Pons (tissue), 1 donor: ENCODE measurements at places on chromosomes 16 and 17.
A peak's percentile ranks its signal among the peaks of the same experiment; 100 is the strongest.

DNA sequence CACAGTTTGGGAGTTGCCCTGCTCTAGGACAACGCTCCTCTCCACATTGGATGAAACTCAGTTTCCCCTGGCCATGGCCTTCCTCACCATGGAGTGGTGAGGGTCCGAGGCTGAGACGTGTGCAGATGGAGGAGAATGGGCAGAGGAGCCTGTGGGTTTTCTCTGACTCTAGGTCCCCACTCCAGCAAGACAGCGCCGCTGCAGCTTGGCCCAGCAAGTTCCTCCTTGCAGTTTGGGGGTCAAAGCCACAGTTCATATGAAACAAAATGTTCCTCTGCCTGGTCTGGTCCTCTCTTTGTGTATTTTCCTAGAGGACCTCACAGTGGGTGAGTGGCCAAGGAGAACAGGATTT lies 2.3 kb downstream of the C16orf54 start:
- DNase-seq: no peak

DNA sequence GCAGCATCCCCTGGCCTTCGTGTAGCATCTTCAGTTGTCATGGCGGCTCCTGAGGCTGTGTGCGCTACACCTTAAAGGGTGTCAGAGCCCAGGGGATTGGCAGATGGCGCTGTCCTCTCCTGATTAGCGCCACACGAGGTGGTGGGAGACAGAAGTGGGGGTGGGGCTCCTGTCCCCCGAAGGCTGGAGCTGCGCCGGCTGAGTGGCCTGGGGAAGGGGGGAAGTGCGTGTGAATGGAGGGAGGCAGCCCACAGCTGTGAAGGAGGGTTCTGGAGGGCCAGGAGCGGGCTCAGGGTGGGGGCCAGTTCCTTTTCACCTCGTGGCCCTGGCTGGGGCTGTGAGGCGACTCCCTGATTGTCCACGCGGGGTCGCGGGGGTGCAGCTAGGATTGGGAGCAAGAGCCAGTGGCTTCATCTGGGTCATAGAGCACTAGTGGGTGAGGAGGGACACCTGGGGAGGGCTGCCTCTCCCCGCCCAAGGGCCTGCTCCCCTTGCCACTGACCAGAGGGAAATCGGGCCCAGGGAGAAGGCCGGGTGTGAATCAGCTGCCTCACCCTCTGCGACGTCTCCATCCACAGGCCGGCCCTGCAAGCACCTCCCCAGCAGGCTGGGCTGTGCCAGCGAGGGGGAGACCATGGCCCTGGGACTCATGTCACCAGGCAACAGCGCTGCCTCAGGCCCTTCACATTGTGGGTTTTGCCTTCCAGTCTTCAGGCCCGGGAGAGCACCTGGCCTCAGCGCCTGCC lies 14.1 kb downstream of the BAHCC1 start:
- peak; percentile 2 for DNase-seq

DNA sequence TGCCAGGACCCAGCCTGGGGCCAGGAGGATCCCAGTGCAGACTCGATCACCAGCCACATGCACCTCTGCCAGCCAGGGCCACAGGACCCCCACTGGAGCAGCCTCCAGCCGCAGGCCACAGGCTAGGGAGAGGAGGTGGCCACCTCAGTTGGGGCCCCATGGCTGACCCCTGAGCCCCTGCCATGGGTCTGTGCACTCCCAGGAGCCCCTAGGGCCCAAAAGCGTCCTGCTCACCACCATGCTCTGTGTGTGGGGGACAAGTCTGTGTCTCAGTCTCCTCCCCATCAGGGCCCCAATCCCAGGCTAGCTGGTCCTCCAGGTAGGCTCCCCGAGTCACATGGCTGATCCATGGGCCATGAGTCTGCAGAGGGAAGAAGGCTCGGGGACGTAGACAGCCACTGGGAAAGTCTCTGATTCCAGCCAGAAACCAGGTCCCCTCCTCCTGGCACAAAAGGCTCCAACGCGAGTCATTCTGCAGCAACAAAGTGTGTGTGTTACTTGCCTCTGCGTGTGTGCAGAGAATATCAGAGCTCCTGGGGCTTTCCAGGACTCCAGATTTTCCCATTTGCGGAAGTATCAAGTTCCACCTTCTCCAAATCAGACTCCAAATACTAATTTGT lies 6.1 kb upstream of the PRSS8 start:
- no peak for DNase-seq

DNA sequence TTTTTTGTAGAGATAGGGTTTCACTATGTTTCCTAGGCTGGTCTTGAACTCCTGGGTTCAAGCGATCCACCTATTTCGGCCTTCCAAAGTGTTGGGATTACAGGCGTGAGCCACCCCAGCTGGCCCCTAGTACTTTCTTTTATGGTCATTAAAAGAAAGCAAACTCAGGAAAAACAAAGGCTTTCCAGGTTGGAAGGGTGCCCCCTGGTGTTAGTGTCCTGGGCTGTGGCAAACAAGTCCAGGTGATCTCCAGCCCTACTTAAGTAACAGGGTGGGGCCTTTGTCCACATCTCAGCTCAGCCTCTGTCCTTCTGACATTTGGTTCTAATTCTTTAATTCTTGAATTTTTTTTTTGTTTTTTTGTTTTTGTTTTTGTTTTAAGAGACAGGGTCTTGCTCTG lies 6.9 kb downstream of the IGFBP4 start:
- DNase-seq: no peak

DNA sequence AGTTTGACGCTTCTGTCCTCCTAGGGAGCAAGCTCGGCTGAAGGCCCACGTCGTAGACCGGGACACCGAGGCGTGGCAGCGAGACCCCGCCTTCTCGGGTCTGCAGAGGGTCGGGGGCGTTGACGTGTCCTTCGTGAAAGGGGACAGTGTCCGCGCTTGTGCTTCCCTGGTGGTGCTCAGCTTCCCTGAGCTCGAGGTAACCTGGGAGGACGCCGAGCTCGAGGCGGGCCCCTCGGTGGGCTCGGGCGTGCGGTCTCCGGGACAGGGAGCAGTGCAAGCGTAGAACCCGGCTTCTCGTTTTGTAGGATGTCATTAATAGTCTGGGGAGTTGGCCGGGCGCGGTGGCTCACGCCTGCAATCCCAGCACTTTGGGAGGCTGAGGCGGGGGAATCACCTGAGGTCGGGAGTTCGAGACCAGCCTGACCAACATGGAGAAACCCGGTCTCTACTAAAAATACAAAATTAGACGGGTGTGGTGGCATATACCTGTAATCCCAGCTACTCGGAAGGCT lies 715 bp downstream of the ENDOV start:
- DNase-seq: no peak

DNA sequence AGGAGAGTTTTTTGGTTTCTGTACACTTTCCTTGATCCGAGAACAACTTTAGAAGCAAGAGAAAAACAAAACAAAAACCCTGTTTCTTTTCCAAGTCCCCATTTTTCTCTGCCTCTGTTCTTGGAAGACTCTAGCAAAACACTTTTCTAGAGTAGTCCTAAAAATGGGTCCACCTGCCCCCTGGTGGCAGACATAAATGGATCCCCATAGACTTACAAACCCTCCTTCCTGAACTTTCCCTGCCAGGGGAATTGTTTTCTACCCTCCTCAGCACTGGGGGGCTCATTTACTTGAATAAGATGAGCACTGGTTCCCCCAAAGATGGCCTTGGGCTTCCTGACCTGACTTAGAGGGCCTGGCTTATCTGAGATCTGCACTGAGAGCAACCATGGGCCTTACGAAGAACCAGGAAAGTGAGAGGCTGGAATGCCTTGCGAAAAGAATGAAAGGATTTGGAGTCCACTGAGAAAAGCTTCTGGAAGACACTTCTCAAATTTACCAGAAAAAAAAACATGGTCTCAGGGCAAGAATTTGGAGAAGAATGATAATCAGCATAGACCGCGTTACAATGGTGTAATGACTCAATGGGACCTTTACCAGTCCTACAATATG lies 48.0 kb upstream of the CDYL2 start:
- DNase-seq: no peak

- peak; percentile 17 for DNase-seq
Measured at GRCh38 chr16:29148867-29149272, 164.0 kb downstream of the LAT start.

GRCh38 chr16:89369266-89369895 lies 121.0 kb downstream of the ANKRD11 start:
- peak; percentile 57 for DNase-seq

GRCh38 chr17:59428916-59429485 lies 97.5 kb downstream of the YPEL2 start:
- DNase-seq: no peak

GRCh38 chr17:877630-878029 lies 95.5 kb downstream of the MRM3 start:
- DNase-seq: no peak

DNA sequence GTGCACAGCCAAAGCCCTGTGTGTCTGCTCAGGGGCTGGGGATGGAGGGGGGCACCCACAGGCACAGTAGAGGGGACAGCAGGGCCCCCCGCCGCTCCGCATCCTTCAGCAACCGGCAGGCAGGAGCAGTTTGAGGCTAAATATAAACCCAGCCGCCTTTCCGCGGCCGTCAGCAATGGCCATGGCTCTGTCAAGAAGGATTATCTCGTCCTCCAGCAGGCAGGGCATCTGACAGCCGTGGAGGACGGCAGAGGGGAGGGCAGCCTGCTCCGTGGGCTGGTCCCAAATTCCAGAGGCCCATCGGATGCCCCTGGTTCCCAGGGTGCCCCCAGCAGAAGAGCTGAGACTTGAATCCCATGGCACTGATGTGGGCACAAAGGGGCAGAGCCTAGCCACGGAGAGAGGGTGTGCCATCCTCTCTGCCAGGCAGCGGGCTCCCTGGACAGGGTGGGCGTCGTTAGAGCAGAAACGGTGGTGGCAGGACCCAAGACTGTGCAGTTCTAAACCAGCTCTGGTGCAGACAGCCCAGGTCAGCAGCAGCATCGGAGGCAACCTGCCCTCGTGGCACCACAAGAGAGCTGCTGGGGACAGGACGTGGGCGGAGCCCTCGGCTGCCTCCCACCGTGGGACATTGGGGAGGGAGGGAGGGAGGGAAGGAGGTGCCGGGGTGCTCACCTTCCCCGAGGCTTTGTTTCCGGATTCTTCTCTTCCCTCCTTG lies 198.8 kb upstream of the CIBAR2 start:
- DNase-seq: no peak

DNA sequence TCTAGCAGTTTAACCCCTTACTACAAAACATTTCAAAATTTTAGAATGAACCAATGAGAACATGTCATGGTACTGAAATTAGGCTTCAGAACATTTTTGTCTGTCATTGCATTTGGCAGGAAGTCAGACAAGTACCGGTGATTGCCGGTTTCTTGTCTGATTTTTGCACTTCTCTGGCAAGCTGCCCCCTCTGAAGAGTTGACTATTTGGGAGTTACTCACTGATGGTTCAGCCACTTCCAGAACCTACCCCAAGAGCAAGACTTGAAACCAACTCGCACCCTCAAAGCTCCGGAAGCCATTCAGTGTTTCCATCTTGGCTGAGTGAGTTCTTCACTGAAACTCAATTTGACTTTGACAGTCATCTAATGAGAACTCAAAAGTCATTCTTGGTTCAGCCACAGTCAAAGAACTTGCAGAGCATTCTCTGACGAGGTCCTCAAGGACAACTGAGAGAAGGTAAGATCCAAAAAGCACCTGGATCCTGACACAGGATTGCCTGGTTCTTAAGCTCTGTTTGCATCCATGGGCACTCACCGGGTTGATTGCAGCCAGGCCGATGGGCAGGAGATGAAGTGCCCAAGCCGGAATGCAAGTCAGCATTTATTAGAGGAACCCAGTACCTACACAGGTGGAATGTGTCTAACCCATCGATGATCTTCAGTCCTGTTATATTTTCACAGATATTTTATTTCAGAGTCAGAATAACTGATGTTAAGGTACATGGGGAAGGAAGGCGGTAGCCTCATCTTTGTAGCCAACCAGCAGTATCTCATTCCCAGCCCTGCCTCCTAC lies 93.6 kb downstream of the USP22 start:
- no peak for DNase-seq

DNA sequence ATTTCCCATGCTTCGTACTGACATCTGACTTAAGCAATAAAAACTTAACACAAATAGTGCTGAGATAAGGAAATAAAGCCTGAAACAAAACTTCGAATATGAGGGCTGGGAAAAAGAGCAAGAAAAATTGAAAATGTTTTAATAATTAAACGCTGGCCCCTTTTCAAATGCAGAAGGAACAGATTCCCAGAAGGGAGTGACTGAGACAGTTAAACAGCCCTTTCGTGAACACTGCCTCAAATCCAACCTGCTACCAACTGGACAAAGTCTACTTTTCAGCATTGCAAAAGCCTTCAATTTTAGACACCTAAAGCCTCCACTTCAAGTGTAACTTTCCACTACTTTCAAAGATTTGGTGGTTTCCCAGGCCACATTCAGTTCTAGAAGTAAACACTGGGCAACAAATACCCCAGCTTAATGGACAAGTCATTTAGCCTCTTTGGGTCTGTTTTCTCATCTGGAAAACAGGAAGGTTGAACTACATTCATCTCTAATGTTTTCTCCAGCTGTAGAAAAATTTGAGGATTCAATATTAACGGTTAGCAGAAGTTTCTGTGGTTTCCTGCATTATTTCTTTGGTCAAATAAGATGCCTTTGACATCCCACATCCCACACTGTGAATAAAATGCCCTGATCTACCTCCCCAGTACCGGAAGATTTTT lies 11.8 kb downstream of the RFFL start:
- DNase-seq: no peak

GRCh38 chr17:83161298-83162034 lies 82.1 kb downstream of the METRNL start:
- no peak for DNase-seq

- no peak for DNase-seq
Measured at GRCh38 chr16:58584831-58585505, 44.7 kb downstream of the CNOT1 start.

DNA sequence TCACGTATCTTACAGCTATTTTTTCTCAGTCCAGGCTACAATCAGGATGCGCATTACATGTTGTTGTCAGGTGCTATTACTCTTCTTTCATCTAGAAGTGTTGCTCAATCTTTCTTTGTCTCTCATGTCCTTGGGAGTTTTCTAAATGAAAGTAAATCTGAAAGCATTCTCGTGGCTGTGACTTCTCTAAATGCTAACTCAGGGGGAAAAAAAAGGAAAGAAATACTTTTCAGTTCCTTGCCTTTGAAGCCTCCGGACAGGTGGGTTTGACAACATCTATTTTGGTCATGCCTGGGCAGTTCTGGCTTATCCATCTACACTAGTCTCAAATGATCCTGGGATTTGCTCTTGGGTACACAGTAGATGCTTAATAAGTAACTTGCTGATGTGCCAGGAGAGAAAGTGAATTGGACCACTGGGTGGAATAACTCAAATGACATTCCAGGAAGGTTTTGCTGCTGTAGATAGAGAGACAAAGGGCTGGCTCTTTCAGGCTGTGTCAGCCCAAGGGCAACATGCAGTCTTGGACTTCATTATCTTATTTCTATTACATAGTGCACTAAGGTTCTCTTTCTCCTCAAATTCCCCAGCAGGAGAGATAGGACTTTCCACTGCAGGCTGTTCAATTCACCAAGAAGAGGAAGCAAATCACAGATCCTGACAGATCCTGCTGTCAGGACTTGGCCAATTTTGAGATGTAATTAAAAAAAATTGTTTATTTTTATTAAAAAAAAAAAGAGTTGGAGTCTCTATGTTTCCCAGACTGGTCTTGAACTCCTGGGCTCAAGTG lies 63.6 kb upstream of the NFAT5 start:
- DNase-seq: peak; percentile 27

GRCh38 chr16:80147026-80147655 lies 393.7 kb upstream of the DYNLRB2 start:
- DNase-seq: no peak

GRCh38 chr17:33072421-33073161 lies 80.9 kb downstream of the SPACA3 start:
- DNase-seq: no peak
